ENCODE measurements at places on chromosomes 13 and 19.

DNA sequence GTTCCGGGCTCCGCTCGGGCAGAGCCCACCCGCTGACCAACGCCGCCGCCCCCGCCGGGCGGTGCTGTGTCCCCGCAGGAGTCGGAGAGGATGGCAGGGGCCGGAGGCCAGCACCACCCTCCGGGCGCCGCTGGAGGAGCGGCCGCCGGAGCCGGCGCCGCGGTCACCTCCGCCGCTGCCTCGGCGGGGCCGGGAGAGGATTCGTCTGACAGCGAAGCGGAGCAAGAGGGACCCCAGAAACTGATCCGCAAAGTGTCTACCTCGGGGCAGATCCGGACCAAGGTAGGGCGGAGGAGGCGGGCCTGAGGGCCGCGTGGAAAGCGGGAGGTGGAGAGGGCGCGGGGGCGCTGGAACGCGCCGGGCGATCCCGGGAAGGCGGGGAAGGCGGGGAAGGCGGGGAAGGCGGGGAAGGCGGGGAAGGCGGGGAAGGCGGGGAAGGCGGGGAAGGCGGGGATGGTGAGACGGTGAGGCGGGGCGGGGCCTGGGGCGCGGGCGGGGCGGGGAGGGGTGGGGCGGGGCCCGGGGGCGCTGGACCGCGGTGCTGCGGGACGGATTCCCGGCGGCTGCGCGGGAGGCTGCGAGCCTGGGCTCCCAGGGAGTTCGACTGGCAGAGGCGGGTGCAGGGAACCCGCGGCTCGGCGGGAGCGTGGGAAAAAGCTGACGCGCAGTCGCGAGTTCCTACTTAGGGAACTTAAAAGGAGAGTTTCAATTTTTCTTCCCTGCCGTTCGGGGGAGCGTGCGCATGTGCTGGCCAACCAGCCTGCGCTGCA, 421 bp downstream of the DGKH start:
- peak; percentile 77 for DNase-seq

GRCh38 chr13:99197117-99197651, 3.5 kb upstream of the UBAC2 start:
- DNase-seq: no peak

GRCh38 chr19:42126574-42126973, 5.7 kb downstream of the POU2F2 start:
- DNase-seq: no peak

DNA sequence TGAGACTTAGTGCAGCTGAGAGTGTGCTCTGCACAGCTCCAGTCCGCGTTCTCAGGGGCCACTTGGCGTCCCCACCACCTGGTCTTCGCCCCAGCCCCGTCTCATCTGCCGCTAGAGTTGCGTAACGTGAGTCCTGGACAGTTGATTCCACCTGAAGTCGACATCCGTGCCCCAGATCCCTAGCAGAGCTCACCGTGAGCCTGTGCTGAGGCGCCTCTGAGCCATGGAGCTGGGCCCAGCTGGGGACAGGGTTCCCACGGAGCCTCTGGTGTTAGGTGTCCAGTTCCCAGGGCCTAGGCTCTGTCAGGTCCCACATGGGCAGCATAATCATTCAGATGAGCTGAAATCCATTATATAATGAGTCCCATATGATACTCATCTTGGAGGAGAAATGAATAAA, 147.1 kb upstream of the SOX1 start:
- no peak for DNase-seq

DNA sequence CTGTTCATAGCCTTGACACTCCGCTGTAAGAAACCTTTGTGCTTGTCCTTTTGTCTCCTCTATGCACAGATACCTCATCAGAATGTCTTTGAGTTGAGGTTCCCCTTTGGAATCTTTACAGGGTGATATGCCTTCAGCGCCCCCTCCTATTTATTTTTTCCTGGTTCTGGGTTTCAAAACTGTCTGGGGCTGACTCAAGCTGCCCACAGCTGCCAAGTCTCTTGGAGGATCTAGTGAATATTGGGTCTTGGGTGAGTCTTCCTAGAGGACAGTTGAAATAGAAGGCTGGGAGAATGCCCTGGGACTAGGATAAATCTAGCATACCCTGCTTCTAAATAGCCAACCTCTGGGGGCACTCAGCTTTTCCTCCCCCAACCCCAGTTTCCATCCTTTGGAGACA, 930 bp downstream of the ZNF136 start:
- DNase-seq: no peak

DNA sequence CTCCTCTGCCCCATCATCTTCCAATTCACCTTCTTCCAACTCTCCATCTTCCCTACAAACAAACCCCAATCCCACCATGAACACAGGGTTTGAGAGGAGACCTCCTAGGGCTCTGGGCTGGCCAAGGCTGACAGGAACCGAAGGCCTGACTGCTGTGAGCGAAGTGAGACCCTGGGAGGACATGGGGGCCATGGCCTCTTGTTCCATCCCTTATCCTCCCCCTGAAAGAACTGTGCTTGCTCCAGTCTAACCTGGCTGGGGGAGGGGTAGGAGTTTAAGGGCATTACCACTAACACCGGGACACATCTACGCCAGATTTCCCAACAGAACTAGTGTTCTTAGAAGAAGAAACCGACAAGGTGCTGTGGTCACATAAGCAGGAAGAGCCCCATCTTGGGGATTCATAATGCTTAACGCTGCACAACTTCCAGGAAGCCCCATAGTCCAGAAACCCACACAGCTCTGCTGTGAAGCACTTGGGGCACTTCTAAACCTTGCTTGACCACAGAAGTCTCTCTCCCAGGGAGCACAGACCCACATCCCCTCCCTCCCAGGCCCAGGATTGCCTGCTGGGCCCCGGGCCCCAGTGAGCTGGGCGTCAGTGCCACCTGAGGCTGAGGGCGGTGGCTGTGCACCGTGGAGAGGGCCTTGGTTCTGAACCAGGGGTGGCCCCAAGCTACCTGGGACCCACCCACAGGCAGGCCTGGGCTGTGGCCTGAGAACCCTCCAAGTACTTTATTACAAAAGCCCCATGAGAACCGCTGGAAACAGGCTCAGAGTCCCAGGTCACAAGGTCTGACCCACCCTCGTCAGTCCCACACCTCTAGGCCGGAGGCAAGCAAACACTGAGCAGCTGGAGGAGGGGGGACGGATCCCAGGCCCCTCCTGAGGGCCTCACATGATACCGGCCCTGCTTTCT, 18.8 kb downstream of the ZC3H4 start:
- DNase-seq: no peak

DNA sequence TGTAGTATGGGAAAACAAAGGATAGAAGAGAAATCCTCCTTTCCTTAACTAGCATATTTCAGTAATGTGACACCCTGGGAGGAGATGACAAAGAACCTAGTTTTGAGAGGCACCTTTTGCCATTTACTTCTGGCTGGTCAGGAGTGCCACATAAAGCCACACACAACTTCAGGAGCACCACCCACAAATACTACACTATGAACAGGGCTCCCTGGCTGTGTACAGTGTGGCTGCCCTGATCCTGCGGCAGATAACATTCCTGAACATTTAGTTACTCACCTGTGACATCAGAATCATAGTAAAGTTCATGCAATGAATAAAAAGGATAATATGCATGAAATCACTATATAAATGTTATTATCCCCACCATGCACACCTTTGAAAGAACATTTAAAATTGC, 17.4 kb upstream of the IRS2 start:
- DNase-seq: no peak

DNA sequence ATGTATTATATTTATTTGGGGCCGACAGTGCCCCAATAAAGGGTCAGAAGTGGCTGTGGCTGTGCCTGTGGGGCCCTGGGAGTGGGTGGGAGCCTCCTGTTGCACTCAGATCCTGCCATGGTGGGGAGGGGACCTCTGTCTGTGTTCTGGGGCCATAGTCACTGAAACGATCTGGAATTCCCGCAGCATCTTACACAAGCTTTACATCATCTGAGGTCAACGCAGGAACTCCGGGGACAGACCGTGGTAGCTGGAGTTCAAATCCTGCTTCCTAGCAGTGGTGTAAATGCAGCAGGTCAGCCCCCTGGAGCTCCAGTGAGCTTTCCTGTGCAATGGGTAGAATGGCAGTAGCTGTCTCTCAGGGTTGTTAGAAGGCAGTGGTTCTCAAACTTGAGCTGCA, 3.9 kb upstream of the SCN1B start:
- no peak for DNase-seq

DNA sequence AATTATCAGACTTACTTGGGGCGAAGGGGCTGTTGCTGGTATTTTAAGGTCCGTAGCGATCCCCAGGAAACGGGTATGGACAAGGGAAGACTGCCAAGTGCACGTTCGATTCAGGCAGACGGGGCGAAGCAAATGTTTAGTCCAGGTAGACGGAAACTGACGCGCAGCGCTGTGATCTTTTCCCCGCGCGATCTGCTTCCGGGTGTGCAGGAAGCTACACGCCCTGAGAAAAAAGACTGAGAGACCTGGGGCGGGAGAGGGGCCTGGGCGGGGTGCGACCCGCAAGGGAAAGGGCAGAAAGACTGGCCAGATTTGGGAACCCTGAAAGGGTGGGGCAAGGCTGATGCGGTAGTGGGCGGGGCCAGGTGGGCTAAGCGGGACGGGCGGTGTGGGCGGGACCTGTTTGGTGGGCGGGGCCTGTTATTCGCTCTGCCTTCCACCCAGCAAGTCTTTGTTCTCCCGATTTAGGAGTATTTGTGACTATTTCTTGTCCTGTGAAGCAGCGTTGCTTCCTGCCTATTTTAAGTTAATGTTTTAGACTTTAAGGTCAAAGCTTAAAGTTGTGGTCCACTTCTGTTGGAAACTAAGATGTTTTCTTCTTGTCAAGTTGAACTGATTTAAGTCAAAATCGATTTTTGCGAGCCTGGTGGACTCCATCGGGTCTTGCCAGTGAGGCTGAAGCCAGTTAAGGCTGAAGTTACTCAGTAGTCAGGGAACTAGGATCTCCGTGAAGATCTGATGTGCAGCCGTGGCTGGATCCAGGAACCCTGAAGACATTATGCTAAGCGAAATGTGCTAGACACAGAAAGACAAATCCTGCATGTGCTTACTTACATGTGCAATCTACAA, at the start of gene ZNF836:
ZNF836 (minus strand) TSS at position 301 of the 849 bp plus-strand sequence. CDS start 3,549 bp downstream, outside the sequence.
- peak; percentile 68 for DNase-seq

All from fibroblast of skin of right biceps (primary cell).